ENCODE measurements at places on chromosomes 1 and 21. TPM values are rescaled to one million over a fixed set of nuclear protein-coding genes. Genes with fewer than 3 reads are reported as not detected.

DNA sequence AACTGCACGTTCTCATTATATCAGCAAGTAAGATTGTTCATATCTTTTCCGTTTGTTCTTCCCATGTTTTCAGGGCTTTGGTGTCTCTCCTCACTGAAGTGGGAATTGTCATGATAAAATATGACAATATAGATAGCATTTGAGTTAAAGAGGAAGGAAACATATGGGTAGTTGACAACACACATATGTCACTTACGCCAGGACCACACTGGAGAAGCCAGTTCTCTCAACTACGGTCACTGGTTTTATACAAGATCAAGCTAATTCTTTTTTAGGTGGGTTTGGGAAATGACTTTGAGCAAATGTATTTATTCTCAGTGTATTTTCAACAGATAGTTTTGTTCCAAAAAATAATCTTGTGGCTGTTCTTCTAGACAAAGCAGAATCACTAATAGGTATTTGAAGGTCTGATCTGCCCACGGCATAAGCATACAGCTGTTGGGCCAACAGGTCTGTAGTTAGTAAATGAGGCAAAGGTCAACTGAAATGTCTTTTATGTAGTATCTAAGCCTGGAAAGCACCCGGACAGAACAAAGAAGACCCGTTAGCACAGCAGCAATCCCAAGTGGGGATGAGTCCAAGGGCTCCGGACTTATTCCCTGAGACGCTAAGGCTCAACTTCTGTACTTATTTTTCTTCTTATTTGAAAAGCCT lies 433.6 kb upstream of the ZP4 start:
- DNase-seq: no peak

DNA sequence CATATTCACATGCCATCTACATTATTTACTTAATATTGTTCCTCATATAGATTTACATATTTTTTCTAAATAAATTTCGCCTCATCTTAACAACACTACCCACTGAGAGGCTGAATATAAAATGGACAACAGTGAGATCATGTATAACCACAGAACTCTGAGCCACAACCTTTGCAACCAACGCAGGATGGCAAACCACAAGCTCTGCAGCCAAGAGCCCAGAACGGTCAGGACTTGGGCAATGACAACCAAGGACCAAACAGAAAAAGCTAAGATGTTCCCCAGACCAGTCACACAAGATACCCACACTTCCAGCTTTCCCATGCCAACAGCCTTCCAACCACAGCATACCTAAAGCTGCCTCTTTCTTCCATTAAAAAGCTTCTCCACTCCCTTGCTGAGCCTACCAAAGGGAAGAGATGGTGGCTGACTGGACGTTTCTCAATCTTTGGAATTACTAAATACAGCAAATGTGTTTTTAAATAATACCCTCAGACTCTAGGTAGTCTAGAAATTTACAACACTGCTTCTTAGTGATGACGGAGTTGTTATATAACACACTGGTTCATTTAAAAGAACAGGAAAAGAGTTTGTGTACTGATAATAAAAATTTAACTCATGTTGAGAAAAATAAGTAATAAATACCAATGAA lies 117.9 kb downstream of the AKT3 start:
- no peak for DNase-seq

DNA sequence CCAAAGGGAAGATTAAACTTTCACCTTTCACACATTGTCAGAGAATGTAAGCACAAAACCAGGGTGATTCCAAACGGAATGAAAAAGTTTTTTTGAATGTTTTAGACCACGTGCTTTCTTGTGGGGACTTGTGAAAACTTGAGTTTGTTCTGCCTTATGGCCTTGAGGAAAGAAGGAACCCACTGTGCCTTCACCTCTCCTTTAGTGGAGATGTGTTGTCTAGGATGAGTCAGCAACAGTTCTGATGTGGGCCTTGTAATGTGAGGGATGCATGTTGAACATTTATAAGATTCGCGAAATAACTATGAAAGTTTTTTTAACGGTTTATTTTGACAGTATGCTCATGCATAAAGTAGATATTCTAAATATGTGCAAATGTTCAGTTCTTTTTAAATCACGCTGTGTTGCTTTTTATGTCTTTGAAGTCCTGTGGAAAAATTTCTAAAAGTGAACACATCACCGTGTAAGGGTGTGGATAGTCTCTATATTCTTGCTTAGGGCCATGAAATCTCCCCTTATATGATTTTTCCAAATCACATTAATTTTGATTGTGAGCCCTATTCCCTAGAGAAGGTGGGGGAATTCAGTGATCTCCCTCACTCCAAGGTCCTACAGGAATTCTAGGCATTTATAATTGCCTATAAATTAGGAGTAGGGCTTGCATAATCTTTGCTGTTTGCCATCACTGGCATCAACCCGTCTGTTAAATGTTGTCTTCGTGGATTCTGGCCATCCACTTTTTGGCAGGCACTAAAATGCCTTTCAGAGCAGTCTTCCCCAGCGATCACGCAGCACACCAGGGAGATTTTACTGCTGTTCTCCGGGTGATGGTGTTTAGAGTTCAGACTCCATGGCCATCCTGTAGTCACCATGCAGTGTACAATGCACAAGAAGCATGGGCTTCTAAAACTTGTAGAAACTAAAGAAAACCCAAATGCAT lies 47.4 kb downstream of the PLA2G4A start:
- no peak for DNase-seq

DNA sequence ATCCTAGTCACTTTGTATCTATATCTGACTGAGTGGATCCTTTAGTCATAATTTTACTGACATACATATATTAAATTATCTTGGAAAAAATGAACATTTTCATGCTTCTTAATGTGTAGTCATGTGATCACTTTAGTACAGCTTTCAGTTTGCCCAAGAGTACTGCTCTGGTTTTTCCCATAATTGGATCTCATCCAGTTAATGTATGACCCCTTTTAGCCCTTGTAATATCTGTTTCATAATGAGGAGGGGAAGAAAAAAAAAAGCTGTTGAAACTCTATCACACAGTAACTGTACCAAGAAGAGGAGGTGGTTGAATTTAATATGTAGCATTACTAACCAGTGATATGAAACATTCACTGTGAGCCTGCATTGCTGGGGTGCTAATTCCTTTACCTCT lies 328.7 kb downstream of the PTPRC start:
- DNase-seq: no peak

GRCh38 chr21:35948982-35949381 lies 111.3 kb downstream of the SETD4 start:
- DNase-seq: no peak

GRCh38 chr1:16972189-16972895 lies 8.1 kb downstream of the MFAP2 start:
- no peak for DNase-seq

DNA sequence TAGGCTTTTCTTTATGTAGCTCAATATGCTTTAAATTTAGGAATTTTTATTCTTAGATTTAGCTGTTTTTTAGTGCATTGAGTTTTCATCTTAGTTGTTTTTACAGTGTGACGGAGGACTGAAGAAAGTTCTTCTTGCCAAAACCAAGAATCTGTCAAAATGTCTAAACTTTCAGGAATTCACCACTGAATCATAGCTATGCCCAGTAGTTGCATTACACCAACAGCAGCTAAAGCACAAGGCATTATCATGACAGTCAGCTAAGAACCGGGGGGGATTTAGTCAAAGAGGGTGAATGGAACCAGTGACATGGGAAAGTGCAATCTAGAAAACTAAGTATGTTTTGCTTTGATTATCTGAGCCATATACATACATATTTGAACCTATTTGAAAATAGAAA lies 6.5 kb upstream of the C1orf146 start:
- DNase-seq: no peak

- DNase-seq: no peak
Measured at GRCh38 chr1:47230692-47231300, 1.2 kb downstream of the TAL1 start.

GRCh38 chr1:150876119-150876454 lies 312 bp downstream of the ARNT start:
- DNase-seq: no peak

- no peak for DNase-seq
Measured at GRCh38 chr1:51733793-51734522, 117.1 kb downstream of the OSBPL9 start.

GRCh38 chr1:172404121-172404520 lies 16.4 kb upstream of the C1orf105 start:
- no peak for DNase-seq

DNA sequence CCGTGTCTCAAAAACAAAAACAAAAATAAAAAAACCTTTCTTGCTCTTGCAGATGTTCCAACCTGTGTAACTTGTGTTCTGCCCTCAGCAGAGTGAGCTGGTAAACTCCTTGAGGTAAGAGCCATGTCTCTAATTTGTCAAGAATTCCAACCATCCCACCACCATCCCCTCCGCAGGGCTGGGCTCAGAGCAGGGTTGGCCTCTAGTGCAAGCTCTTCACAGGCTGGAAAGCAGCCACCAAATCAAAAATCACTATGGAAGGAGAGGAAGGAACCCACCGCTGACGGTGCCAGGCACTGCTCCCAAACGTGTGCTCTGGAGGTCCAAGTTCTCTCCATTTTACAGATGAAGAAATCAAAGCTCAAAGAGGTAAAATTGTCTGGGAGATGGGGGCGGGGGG lies 9.4 kb downstream of the PLEKHA6 start:
- no peak for DNase-seq

DNA sequence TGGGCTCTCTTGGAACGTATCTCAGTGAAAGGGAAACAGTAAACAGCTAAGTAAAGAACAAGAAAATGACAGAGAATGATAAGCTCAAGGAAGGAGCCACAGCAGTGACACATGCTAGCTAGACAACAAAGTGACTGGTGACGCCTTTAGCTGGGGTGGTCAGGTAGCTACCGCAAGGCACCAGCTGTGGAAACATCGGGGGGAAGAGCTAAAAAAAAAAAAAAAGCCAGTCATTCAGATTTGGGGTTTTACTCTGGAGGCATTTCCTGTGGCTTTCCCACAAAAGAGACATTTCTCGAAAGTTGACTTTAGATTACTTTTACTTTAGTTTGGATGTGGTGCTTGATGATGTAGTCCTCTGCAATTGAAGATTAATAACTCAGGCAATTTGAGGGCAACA lies 2.1 kb downstream of the FHAD1 start:
- no peak for DNase-seq

DNA sequence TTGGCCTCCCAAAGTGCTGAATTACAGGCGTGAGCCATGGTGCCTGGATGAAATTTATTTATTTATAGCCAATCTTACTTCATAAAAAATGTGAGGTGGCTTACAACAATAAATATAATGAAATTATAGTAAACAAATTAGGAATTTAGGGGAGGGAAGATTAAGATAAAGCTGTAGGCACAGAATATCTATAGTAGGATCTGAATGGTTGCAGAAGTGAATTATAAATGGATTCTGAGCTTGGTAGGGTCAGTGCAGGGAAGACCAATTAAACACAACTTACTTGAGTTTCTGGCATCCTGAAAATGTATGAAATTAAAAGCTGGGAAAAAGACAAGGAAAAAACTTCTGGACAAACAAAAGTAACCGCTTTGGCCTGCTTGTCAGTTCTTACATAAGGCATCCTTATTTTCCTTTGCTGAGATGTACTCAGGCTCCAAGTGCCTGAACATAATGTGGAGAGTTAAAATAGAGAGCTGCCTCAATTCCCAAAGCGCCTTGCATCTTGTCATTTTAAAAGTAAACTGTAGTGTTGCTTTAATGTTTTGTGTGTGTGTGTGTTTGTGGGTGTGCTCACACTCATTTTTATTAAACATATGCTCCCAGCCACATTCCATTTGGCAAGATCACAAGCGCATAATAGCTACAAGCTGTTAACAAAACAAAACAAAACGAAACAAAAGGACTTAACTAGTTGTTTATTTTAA lies 247.3 kb downstream of the S1PR1 start:
- no peak for DNase-seq

- no peak for DNase-seq
Measured at GRCh38 chr1:229871078-229871676, 195.9 kb upstream of the GALNT2 start.

DNA sequence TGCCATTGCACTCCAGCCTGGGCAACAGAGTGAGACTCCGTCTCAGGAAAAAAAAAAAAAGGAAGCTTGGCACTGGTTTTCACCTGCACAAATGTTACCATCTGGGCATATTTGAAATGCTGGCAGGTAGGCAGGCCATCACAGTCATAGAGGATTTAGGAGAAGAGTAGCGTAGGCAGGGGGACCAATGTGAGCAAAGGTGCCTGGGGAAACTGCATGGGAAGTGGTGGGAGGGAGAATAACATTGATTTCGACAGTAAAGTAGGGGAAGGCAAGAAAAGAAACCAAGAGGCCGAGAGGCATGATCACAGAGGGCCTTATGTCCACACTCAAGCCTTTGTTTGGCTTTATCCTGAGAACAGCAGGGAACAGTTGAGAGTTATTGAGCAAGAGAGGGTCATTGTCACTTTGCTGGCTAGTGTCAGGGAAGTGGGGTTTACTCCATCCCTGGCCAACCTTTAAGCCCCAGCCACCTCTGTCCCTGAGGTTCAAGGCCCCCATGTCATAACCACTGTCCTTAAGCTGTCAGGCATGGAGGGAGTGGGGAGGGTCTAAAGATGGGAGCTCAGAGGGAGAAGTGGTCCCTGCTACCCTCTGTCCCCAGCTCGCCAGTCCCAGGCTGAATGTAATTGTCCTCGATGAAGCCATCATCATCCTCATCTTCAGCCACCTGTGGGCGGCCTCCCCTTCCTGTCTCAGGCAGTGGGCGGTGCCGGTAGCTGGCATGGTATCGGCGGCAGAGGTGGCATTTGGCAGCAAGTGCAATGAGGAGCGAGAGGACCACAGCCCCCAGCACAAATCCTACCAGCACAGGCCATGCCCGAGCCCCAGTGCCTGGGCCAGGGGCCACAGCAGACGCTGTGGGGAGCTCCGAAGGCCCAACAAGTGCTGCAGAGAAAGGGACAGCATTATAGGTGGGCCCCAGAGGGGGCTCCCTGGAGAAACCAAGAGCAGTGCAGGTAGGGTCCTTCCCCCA lies 2.9 kb downstream of the C1orf210 start:
- DNase-seq: no peak

DNA sequence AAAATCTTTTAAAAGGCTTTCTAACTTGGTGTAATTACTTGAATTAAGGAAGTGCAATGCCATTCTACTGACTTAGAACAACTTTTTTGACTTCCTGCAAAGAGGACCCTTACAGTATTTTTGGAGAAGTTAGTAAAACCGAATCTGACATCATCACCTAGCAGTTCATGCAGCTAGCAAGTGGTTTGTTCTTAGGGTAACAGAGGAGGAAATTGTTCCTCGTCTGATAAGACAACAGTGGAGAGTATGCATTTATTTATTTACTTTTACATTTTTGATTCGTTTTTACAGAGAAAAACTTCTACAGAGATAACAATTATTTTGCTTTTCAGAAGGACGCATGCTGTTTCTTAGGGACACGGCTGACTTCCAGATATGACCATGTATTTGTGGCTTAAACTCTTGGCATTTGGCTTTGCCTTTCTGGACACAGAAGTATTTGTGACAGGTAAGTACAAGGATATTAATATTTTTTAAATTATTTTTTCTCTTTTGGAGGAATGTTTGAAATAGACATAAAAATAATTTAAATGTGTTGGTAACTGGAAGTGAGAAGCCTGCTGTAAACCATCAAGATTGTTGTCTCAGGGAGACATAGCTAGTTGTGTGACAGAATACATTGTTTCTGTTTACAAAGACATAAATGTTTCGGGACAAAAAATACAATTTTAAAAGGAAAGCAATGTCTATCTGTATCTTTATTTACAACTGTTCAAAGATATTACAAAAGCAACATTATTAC lies at the start of gene PTPRC:
PTPRC (plus strand) TSS at position 147 of the 742 bp plus-strand sequence; CDS start at position 376, 229 bp downstream.
- DNase-seq: no peak

The FAM167B gene
- total RNA-seq: 0.72 TPM

The C4BPB gene
- total RNA-seq: 0.27 TPM

The VASH2 gene
- total RNA-seq: 0.55 TPM

The WDR26 gene
- 157 TPM for total RNA-seq

The PSRC1 gene
- 1.7 TPM for total RNA-seq

The RGS2 gene
- total RNA-seq: 106 TPM

The KCND3 gene
- 2.2 TPM for total RNA-seq

The ADPRS gene
- 17.0 TPM for total RNA-seq

The FHAD1 gene
- total RNA-seq: not detected

The RGS8 gene
- total RNA-seq: not detected

All from T-helper 17 cell (primary cell).